ENCODE measurements at places on chromosomes 2 and 18. TPM values are rescaled to one million over a fixed set of nuclear protein-coding genes. Genes with fewer than 3 reads are reported as not detected.

DNA sequence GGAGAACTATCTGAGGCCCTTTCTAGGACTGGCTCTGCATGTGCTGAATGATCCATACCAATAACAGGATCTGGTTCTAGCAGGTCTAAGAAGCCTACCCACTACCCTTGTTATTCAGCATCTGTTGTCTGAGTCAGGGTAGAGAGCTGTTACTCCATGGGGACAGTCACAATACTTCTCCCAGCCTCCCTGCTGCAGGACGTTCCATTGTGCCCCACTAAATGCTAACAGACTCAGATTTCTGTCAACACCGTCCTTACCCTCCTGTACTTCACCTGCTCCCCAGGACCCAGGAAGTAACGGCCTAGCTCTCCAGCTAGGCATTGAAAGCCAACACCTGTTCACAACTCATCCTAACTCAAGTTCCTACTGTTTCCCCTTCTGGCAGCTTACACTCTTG is 719.7 kb upstream of the ID2 start:
- no peak for DNase-seq

GRCh38 chr2:45935791-45936622 is 284.5 kb downstream of the PRKCE start:
- DNase-seq, result peak; percentile 10

GRCh38 chr18:79844999-79845563 is 47.3 kb downstream of the KCNG2 start:
- DNase-seq, result no peak

The HPCAL1 gene
- total RNA-seq, result 40.8 TPM

DNA sequence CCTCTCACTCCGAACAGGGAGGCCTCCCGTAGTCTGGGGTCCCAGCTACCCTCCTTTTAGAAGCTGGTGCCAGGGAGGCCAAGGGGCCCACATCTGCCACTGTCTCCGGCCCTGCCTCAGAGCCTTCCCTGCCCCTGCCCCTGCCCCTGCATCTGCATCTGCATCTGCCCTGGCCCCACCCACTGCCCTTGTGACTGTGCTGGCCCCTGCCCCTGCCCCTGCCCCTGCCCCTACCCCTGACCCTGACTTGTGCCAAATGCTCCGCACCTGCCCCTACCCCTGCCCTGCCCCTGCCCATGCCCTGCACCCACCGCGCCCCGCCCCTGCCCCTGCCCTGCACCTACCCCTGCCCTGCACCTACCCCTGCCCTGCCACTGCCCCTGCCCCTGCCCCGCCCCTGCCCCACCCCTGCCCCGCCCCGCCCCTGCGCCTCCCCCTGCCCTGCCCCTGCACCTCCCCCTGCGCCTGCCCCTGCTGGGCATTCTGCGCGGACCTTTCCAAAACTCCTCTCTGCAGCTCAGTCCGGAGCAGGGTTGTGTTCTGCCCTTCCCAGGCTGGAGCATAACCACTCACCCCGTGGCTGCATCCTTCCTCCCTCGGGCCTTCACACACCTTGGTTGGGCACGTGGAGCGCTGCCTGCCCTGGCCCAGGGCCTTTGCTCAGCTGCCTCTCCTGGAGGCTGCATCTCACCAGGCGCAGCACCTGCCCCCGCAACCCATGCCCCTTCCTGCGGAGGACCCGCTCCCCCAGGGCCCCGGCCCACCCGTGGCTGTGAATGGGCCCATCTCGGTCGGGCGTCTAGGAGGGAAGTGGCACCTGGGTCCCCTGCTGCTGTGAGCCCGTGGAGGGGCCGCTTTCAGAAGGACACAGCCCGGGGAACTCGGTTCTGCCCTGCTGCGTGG is 5.4 kb downstream of the SNTG2 start:
- no peak for DNase-seq

The CD8A gene
- total RNA-seq, result 101 TPM

All from activated T-cell treated with anti-CD3 and anti-CD28 coated beads, Interleukin-2, amount 50 U/mL, for 4 hours (primary cell).